ENCODE measurements at places on chromosomes 2 and 18. TPM values are rescaled to one million over a fixed set of nuclear protein-coding genes. Genes with fewer than 3 reads are reported as not detected.

The SIX3 gene
- total RNA-seq = not detected

DNA sequence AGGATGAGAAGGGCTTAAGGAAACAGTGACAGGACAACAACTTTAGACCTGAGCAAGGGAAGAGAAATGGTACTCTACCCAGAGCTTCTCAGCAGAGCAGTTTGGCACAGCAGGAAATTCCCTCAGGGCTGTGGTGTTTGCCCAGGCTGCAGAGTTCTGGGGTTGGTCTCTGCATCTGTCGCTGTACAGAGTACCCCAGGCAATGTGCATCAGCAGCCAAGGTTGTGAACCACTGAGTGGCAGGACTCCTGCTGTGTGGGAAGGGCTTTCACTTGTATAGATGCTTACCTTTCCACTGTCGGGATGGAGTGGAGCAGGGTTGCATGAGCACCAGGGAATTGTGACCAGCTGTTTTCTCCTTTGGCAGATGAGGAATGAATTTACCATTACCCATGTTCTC is 21.2 kb downstream of the STAMBP start:
- no peak for DNase-seq

DNA sequence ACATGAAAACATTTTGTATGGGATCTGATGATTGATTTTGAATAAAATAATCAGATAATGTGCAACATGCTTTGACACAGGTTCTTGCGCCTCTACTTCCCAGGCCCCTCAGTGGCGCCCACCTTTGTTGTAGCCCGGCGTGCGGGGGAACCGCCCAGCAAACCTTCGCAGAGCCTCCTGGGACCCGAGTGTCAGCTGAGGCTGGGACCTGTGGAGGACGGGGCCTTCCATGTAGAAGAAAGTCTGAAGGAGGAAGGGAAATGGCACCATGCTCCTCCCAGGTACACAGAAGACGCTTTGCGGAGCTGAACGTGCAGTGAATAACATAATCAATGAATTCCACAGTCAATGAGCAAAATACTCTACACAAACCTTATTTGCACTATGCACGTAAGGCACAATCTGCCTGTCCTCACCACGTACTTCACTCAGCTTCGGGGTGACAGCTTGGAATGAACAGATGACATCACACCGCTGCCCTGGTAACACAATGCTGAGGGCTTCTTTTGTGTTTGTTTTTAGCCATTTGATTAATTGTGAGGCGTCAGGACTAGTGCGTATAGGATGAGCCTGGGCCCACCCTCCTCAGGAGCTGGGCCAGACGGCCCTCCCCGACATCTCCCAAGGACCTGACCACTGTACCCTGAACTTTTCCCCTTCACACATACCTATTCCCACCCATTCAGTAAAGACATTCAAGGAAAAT is 78.1 kb downstream of the TWIST2 start:
- no peak for DNase-seq

- DNase-seq = no peak
Measured at GRCh38 chr2:64414736-64415435, 39.1 kb upstream of the LGALSL start.

DNA sequence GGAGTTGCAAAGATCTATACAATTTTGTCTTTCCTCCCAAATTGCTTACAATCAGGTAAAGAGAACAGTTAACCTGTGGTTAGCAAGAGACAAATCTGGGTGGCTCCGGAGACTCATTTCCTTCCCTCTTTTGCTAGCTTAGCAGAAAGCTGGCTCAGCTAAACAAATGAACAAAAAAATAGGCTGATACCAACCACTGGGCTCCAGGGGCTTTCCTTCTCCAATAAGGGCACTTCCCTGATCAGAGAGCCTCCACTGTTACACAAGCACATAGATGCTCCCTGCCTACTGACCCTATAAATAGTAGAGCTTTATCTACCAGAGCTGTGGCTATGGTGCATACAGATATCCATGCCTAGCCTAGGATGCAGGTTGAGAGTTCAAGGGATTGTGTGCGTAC is 90.1 kb upstream of the ARL5A start:
- no peak for DNase-seq

Measured in foreskin keratinocyte (primary cell).